ENCODE measurements at places on chromosomes 5 and 9.

DNA sequence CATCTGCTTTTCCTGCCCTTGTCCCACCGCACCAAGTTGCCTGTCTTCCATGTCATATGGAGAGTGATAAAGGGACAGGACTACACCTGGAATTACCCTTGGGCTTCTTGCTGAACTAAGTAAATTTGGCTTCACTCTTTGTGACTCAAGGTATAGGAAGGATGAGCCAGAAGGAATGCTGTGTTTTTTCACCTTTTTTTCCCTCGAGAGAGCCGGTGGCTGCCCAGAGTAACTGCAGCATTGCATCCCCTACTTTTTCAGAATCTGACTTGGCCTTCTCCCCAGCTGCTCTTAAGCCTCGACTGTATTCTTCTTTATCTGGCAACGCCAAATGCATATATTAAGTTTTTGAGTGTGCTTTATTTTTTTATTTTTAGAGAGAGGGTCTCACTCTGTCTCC is 38.4 kb downstream of the RCL1 start:
- DNase-seq = no peak

DNA sequence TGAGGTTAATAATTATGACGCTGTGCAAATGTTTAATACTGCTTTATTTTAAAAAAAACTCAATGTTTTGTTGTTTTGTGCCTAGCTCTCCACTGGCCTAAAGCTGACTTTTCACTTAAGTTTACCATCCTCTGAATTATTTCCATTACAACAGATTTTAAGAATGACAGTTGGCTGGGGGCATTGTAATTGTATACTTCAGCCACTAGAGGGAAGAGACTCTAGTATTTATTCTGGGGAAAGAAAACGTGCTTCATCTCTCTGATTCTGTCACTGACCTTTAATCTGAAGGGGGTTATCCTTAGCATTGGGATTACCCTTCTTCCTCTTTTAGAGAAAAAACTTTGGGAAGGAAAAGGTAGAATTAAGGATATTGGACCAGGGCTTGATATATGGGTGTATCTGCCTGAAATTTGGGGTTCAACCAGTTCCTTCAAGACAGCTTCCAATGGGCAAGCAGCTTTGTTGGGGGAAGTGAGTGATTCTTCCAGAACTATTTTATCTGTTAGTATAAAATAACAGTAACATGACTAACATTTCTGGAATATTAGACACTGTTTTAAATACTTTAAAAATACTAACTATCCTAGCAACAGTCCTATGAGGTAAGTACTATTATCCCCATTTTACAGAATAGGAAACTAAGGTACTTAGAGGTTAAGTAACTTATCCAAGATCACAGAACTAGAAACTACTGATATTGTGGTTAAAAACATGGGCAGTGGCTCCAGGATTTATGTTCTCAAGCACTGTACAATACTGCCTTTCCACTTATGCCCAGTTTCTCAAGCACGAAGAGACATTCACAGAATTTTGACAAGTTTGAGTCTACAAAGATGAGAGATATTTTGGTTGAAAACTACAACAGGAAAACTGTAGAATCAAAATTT is 208.4 kb downstream of the CD180 start:
- DNase-seq = no peak

DNA sequence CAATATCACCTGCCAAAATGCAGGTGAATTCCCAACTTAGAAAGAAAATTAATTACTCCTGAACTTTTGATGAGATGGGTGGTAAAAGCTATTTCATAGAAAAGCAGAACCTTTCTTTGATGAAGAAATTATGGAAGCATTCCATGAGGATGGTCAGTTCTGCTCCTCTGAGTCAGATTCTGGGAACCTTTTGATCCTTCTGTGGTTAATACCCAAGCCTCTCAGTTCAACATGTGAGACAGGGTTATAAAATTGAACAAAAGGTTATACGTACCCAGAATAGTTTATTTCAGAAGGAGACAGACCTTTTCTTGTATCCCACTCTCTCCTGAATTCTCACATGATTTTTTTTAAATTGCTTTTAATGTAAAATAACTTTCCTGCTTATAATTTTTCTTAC is 767.6 kb upstream of the ADAMTS16 start:
- DNase-seq = no peak

- no peak for DNase-seq
Observed at GRCh38 chr5:4921929-4922328, 218.2 kb upstream of the ADAMTS16 start.

DNA sequence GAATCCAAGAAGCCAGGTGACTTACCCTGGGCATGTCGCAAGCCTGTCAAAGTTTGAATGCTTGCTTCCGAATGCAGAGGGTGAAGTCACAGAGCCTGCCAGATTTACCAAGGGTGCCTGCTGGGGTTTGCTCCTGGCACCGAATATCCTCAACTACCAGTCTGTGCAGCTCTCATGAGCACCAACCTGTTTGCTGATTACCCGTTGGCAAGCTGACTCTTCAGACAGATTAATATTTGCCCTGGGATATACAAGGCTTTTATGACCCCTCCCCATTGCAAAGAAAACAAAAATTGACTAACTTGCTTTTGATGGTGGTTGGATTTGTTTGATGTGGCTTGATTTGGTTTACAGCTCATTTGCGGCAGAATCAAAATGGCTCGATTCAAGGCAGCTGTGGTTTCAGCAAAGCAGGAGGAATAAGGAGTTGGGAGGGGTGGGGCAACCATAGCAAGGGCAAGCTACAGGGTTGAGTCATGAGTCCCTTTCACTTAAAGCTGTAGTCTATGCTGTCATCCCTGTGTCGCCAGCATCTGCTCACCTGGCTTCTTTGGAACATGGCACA is 82.3 kb upstream of the AGXT2 start:
- no peak for DNase-seq

GRCh38 chr5:135075621-135076020 is 41.6 kb upstream of the PITX1 start:
- no peak for DNase-seq

GRCh38 chr5:99030906-99031440 is 102.2 kb upstream of the CHD1 start:
- no peak for DNase-seq

GRCh38 chr5:1893754-1894153 is 11.0 kb upstream of the IRX4 start:
- DNase-seq = no peak

DNA sequence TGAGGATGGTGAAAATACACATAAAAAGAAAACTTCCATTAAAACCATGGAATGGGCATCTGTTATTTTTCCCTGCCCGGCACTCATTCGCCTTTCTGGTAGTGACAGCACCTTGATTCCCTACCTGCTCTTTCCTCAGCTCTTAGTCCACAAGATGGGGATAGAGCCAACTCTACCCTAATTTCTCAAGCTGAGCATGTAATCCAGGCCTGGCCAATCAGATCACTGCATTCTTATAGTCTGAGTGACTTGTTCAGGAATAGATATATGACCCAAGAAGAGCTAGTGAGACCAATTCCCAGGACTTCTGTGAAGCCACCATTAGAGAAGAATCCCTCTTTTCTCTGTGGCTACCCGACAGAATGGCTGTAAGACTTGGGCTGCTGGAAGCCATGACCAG is 58.1 kb downstream of the TSSK1B start:
- no peak for DNase-seq

- DNase-seq = no peak
Observed at GRCh38 chr9:97599314-97599846, 33.8 kb downstream of the TSTD2 start.

- DNase-seq = no peak
Observed at GRCh38 chr5:134608555-134608954, 24.1 kb downstream of the SAR1B start.

GRCh38 chr5:75053304-75054133 is 1.2 kb upstream of the GCNT4 start:
- no peak for DNase-seq

DNA sequence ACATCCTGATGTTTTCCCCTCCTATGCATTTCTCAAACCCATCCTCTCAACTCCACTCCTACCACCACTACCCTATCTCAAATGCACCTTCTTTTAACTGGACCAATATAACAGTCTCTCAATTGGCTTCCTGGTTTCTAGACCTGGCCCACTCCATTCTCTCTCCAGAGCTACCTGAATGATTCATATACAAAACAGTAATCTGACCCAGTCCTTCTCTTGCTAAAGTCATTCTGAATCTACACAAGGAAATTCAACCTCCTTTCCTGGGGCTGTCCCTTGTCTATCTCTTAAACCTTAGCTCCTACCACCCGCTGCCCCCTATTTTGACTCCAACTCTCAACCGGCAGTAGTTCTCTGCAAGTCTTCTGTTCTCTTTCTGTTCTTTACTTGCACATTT is 97.2 kb downstream of the PCSK1 start:
- no peak for DNase-seq

- no peak for DNase-seq
Observed at GRCh38 chr5:80782626-80783025, 127.8 kb upstream of the DHFR start.

DNA sequence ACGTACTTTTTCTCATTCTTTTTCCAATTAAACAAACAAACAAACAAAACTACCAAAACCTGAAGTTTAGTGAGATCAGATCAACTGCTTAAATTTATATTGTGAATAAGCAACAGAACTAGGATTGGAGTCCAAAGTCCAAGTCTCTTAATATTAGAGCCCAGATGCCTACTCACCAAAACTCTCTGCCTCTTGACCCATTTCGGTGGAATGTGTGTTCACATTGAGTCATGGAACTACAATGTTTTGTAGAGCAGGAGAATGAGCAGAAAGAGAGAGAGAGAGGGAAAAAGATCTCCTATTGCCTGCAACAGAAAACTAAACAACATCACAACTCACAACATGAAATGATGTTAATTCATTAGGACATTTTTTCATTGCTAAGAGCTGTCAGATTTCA is 751.1 kb downstream of the TLR4 start:
- no peak for DNase-seq

GRCh38 chr9:125370786-125371185 is 109.2 kb downstream of the GAPVD1 start:
- DNase-seq = no peak

- DNase-seq = no peak
Observed at GRCh38 chr9:92807757-92808725, 43.4 kb upstream of the BICD2 start.

- DNase-seq = no peak
Observed at GRCh38 chr9:133894377-133895321, 97.5 kb downstream of the VAV2 start.

DNA sequence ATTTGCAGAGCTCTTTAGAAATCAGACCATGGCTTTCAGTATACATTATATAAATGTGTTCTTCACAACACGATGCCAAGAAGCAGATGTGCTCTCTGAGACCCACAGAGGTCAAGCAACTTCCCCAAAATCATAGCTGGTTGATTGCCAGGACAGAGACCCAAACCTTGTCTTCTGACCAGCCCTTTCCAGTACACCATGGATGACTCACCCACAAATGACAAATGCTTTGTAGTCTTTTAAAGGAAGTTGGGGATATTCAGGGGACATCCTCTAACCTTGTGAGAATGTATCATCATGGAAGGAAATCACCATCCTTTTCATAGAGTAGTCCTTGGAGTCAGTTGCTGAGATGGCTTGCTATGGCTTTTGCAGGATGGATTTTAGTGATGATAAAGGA is 30.1 kb downstream of the ZNF462 start:
- no peak for DNase-seq

DNA sequence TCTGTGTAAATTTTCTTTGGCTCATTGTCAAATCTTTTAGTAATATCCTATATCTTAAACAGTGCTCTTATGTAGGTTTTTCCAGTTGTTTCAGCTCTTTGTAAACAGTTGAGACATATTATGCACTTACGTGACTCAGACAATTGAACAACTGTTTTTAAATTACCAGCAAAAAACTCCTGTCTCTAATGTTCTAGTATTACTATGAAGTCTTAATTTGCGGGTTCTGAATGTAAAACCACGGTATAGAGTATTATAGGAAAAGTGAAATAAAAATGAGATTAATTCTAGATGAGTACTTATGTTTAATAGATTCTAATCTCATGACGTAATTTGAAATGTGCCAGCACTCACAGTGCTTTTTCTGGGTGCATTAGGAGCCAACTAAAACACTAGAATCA is 136.0 kb downstream of the GDNF start:
- DNase-seq = no peak

GRCh38 chr9:130912932-130913598 is 16.5 kb upstream of the QRFP start:
- DNase-seq = peak; percentile 46

DNA sequence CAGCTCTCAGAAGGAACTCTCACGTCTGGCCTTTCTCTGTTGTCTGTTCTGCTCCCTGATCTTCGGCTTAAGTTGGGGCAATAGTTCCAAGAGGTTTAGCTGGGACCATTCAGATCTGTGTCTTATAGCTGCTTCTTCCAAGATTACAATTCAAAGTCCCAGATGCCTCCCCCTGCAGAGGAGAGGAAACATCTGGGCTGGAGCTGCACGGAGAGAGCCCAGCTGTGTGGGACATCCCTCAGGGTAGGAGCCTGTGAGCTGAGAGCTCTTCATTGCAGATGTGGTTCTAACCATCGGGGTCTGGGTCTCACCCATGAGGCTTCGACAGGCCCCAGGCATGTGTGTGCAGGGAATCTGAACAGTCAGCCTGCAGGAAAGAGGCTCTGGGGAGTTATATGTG is 9.0 kb upstream of the PHF19 start:
- no peak for DNase-seq

GRCh38 chr5:73296772-73297171 is 123.8 kb downstream of the TMEM174 start:
- no peak for DNase-seq

- DNase-seq = no peak
Observed at GRCh38 chr9:90943341-90943740, 141.7 kb downstream of the SYK start.

GRCh38 chr5:64864171-64864570 is 95.4 kb downstream of the CWC27 start:
- no peak for DNase-seq

DNA sequence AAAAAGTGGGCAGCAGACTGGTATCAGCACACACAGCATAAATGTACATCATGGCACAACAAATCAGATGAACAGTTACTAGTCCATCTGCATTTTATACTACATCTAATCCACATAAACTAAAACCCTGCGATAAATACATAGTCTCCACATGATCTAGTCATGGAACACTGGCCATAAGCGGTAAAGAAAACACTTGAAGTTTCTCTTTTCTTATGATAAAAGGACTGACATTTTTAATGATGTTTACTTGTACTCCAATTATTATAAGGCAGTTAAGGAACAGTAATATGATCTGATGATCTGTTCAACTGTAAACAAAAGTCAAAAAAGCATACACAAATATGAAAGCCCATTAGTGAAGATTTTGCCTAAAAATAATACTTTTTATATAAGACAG is 112.5 kb downstream of the MPDZ start:
- no peak for DNase-seq
